GOT3 (cell line): ENCODE measurements at places on chromosomes 5 and 9.
A peak's percentile ranks its signal among the peaks of the same experiment; 100 is the strongest.

DNA sequence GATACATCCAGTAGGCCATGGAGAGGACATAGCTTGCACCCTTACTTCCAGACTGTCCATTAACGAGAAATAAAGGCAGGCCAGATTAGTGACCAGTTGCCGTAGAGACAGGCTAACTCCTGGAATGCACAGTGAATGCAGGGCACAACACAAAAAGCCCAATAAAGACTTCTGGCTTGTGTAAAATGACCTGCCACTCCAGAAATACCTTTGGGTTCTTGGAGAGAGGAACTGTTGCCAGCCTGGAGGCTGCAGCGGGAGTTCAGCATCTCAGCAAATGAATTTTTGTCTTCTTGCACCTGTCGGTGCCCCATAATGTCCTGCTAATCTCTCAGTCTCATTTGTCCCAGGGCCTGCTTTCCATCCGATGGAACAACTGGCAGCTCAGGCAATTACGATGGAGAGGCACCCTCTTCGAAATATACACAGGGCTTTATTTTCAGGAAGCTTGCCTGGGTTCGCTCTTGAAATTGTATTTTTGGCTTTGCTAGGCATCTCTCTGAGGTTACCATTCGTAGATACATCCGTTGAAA, 538.8 kb upstream of the ZNF462 start:
- no peak for DNase-seq

GRCh38 chr5:124617787-124618186, 128.7 kb downstream of the ZNF608 start:
- no peak for DNase-seq

DNA sequence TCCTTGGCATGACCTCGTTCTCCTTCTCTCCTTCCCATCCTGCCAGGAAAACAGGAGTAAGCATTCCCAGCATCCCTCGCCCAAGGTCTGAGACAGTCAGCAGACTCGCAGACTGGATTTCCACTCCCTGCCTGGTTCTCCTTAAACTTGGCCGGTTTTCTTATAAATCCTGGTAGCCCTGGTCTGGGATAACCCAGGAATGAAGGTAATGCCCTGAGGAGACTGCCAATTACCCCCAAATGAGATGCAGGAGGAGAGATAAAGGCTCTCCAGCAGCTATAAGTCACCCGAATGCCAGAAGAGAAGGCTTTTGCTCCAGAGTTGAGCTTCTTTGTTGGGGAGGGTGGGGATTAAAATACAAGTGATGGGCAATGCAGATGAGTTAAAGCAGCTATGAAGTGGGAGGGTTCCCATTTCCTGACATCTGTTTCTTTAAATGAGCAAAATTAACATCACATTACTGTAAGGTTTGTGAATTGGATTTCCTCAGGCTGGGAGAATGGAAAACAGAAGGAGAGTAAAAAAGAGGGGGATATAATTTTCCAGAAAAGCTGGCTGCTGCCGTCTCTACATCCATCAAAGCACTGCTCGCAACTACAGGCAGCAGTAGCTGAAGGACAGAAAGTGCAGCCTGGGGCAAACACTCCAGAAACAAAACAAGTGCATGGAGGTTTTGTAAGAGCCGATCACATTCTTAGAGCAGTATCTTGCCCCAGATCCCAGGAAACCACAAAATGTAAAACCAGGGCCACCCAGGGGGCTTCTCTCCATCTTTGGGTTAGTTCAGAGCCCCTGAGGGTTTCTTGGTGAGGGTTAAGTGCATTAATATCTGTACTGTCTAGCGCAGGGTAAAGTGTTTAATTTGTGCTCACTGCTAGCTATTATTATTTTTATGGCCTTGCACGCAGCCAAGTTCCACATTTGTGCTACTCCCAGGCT, 177.6 kb upstream of the PANK3 start:
- DNase-seq: no peak

- DNase-seq: no peak
Measured at GRCh38 chr5:2708751-2709150, 42.7 kb downstream of the IRX2 start.

DNA sequence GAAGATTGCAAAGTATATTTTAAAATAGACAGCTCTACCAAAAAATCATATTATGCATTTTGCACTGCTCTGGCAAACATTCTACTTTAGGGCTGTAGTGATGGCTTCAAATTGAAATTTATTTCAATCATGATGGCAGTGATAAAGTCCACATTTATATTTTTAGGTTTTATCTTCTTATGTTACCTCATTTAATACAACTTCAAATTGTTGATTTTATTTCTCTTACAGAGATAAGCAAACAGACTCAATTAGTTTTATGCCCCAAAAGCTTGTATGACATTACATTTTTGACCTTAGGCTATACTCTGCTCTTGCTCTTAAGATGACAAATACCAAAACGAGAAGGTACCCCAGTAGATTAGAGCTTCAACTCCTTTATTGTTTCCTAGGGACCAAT, 87.4 kb downstream of the CYLC2 start:
- no peak for DNase-seq

- no peak for DNase-seq
Measured at GRCh38 chr5:138790684-138791083, 37.5 kb downstream of the CTNNA1 start.

- peak; percentile 74 for DNase-seq
Measured at GRCh38 chr5:169350759-169351240, 49.9 kb upstream of the SLIT3 start.
